GM06990 (cell line): ENCODE measurements at places on chromosomes 12 and 14.

GRCh38 chr14:60287452-60287851 lies 38.4 kb downstream of the PPM1A start:
- DNase-seq, result no peak

DNA sequence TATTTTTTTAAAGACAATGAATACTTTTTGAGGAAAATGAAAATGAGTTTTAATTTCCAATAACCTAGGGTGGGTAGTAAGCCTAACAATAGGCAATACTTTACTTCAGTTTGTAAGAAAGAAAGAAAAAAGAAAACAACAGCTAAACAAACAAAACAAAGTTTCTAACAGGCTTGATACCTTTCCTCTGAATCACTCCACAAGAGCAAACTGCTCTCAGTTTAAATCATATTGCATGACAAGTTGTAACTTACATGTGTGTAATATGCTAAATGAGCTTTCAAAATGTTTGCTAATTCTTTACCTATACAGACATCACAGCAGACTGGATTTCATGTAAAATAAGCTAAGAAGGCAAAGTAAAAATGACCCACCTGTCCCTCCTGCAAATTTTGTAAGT lies 6.7 kb upstream of the LMO3 start:
- DNase-seq, result no peak

GRCh38 chr12:80175307-80175930 lies 76.1 kb downstream of the OTOGL start:
- DNase-seq, result no peak

DNA sequence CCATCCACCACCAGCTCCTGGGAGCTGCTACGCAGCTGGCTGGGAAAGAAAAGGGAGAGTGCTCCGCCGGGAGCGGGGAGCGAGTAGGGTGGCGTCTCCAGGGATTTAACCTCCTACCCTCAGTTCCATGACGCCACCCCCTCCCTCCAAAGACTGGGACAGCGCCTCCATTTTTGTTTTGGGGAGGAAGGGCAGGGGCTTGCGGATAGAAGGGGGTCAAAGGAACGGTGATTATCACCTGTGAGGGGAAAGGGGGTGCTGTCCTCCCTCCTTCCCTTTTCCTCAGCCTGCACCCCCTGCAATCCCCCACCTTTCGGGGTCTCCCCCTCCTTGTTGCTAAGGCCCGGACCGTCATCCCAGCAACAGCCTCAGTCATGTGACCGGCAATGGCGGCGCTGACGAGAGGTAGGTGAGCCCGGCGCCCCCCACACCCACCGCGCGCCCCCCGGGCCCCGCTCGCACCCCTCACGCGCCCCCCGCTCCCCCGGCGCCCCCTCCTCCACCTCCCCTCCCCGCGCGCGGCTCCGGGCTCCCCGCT lies at the start of gene DTX3:
TSS of gene DTX3 (plus strand) at position 371 of the 538 bp plus-strand sequence. CDS start 1,694 bp downstream, outside the sequence.
- peak; percentile 44 for DNase-seq

DNA sequence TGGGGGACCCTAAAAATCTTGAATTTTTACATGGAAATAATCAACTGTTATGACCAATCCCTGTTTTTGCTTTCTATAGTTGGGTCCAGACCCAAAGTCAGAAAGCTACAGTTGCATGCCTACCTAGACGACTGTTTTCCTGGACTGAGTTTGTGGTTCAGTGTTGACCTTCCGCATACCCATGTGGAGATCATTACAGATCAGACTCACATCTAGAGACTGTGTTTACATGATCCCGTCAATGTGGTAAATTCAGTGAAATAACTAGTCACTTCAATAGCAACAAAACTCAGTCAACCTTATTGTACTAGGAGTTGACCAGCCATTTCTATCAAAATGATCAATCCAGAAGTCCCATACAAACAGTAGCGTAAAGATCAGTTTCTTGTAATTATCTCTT lies 257.6 kb downstream of the EGLN3 start:
- no peak for DNase-seq

GRCh38 chr14:68662392-68662791 lies 130.5 kb downstream of the ZFP36L1 start:
- no peak for DNase-seq
